ENCODE measurements at places on chromosomes 2 and 18. TPM values are rescaled to one million over a fixed set of nuclear protein-coding genes. Genes with fewer than 3 reads are reported as not detected.

RAB12 gene
- 25.7 TPM for total RNA-seq

PRKAG3 gene
- not detected for total RNA-seq

VIT gene
- not detected for total RNA-seq

VSNL1 gene
- not detected for total RNA-seq

ERBB4 gene
- total RNA-seq: not detected

CNTNAP5 gene
- not detected for total RNA-seq

SLC9A2 gene
- total RNA-seq: 3.4 TPM

HJURP gene
- 76.7 TPM for total RNA-seq

RAD51AP2 gene
- not detected for total RNA-seq

RAB6C gene
- total RNA-seq: not detected

SPDYA gene
- 0.32 TPM for total RNA-seq

ADCYAP1 gene
- total RNA-seq: not detected

LRRC30 gene
- total RNA-seq: not detected

RAB31 gene
- total RNA-seq: 28.4 TPM

UGT1A3 gene
- total RNA-seq: not detected

ANKRD30B gene
- 0.02 TPM for total RNA-seq

KCNG3 gene
- total RNA-seq: 0.74 TPM

CDK15 gene
- total RNA-seq: not detected

NPPC gene
- total RNA-seq: 0.21 TPM

LYG2 gene
- total RNA-seq: not detected

SLC23A3 gene
- 0.72 TPM for total RNA-seq

GKN2 gene
- 2.4 TPM for total RNA-seq

TUBB8B gene
- total RNA-seq: not detected

AMER3 gene
- total RNA-seq: not detected

CRYGD gene
- total RNA-seq: not detected

TWIST2 gene
- 15.4 TPM for total RNA-seq

GALNT1 gene
- total RNA-seq: 56.0 TPM

MTX2 gene
- total RNA-seq: 43.5 TPM

REG1A gene
- not detected for total RNA-seq

APCDD1 gene
- 0.14 TPM for total RNA-seq

DPYSL5 gene
- total RNA-seq: 6.8 TPM

PDE1A gene
- 0.16 TPM for total RNA-seq
